DMS 273 treated with DMSO at 0.1 percent for 48 hours (cell line): ENCODE measurements at places on chromosomes 11 and 22.

DNA sequence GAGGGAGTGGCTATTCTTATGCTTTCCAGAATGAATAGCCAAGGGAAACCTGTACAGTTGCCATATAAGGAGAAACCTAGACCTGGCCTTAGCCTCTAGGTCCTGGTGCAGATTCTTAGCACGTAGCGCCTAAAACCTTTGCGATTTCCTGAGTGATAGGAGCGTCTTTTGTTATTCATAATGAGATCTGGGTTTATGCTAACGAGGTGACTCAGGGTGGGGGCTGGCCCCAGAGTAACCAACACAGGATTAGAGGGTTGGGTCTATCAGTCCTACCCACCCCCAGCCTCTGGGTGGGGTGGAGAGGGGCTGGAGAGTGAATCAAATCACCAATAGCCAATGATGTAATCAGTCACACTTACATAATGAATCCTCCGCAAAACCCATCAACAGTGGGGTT lies 73.4 kb upstream of the PARVG start:
- no peak for DNase-seq

- DNase-seq: no peak
Observed at GRCh38 chr11:70888061-70888460, 364.3 kb downstream of the SHANK2 start.

DNA sequence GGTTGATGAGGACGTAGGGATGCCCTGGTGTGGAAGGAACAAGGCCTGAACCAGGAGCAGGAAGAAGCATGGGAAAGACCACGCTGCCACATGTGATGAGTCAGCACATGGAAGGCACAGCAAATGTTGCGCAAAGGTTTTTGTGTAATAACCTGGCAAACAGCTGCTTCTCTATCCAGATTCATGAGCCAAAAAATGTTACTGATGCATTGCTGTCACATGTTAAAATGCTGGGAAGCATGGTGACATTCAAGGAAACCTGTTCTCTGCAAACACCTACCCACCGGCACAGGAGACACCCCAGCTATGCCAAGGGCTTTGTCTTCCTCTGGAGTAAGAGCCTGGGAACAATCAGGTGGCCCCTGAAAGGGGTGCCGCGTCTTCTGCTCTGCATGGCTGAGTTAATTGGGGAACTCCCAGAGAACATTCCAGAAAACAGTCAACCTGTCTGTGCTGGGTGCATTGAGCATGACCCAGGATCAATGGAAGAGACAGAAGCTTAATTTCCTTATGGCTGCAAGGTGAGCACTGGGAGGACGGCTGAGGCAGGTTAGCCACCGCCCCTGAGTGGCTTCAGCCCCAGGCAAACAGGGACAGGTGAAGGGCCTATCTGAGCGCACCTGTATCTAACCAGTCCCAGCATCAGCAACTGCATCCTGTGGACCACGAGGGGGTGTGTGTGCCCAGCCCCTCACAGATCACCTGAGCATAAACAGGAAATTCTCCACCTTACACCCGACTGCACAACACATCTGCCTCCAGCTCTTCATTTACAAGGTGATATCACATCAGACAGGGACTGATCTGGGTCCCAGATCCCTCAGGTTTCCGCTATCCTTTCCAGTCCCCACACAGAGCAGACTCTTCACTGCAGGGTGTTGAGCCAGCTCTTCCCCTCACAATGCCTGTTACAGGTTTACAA lies 108.4 kb downstream of the GGTLC2 start:
- DNase-seq: no peak

GRCh38 chr11:120719348-120719747 lies 207.8 kb downstream of the GRIK4 start:
- no peak for DNase-seq

- DNase-seq: no peak
Observed at GRCh38 chr11:107624983-107625684, 34.2 kb downstream of the ELMOD1 start.
